NCI-H1930 (cell line): ENCODE measurements at places on chromosomes 1 and 21.

GRCh38 chr21:26794597-26795411 is 50.4 kb downstream of the ADAMTS1 start:
- no peak for DNase-seq

GRCh38 chr1:151156515-151156819 is at the start of gene TNFAIP8L2:
TSS of gene TNFAIP8L2 (plus strand) at chr1:151156649. CDS start at chr1:151158698, 2,049 bp downstream.
- no peak for DNase-seq

- DNase-seq = peak; percentile 62
Observed at GRCh38 chr1:40508375-40509341, at the start of gene EXO5. TSS of gene EXO5 (plus strand) at chr1:40508767. CDS start at chr1:40514545, 5,778 bp downstream.

GRCh38 chr1:54750596-54750995 is 13.7 kb downstream of the PARS2 start:
- DNase-seq = no peak

- no peak for DNase-seq
Observed at GRCh38 chr1:165375623-165376022, 19.1 kb upstream of the LMX1A start.

DNA sequence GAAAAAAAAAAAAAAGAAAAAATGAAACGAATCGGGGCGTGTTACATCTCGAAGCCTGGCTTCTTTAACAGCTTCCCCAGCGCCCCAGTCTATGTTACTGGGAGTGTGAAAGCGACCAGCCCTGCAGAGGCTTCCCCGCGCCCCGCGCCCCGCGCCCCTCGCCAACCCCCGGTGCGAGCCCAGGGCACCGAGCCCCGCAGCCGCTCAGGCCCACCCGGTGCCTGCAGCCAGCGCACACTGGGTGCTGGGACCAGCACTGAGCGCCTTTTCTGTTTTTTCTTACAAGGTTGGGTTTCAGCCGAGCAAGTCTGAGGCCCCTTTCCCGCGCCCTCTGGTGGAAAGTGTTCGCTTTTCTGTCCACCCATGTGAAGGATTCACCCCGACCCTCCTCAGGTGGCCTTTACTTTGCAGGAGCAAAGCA is 42.1 kb upstream of the ZNF496 start:
- no peak for DNase-seq

- no peak for DNase-seq
Observed at GRCh38 chr21:25313829-25314228, 293.5 kb downstream of the MRPL39 start.

- DNase-seq = no peak
Observed at GRCh38 chr1:68438310-68438709, 11.4 kb downstream of the RPE65 start.

- DNase-seq = no peak
Observed at GRCh38 chr1:21921100-21921875, 15.8 kb downstream of the HSPG2 start.

DNA sequence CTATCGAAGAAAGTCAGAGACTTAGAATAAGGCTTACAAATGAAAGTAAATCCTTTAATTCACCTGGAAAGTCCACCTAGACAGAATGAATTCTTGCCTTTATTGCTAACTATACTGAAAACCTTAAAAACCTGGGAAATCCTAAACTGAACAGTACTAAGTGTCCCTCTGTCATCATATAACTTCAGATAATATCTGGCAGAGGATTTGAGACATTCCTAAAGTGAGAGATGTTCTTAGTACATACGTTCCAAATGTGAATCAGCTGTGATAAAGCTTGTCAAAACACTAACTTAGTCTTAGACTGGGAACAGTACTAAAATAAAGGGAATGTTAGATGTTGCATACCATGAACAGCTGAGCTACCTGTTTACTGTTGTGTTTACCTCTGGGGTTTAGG is 121.7 kb downstream of the TNFSF18 start:
- DNase-seq = no peak

DNA sequence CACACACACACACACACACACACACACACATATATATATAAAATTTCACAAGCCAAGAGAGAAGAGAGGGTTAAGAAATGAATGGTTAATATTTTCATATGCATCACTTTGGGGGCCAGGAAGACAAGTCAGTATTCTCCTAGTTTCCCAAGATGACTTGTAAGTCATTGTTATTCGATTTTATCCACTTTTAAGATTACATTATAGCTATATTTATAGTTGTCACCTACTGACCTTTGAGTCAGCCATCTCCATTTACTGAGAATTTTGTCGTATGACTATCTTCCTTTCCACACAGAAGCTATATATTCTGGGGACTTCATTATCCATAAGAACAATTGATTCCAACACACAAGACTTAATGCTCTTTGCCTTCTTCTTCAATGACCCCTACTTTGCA is 8.9 kb downstream of the LYST start:
- DNase-seq = no peak

- no peak for DNase-seq
Observed at GRCh38 chr1:59973719-59974118, 47.1 kb upstream of the CYP2J2 start.

DNA sequence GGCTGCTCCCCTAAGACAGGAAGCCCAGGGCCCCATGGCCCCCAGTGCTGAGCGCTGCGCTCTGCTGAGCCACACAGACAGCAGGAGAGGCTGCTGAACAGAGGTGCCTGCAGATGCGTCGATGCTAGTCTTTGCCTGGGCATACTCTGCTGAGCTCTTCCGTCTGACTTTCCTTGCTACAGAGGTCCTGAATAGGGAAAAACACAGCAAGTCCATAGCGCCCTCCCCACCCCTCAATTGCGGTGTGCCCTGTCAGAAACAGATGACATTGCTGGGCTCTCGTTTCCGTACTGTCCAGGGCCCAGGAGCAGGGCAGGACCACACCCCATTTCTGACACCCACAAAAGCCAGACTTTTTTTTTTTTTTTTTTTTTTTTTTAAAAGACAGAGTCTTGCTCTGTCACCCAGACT is 252.5 kb downstream of the SDCCAG8 start:
- DNase-seq = no peak

- DNase-seq = no peak
Observed at GRCh38 chr1:230391776-230392535, 34.2 kb downstream of the PGBD5 start.

- DNase-seq = no peak
Observed at GRCh38 chr1:15758953-15759661, 512 bp downstream of the FBLIM1 start.

DNA sequence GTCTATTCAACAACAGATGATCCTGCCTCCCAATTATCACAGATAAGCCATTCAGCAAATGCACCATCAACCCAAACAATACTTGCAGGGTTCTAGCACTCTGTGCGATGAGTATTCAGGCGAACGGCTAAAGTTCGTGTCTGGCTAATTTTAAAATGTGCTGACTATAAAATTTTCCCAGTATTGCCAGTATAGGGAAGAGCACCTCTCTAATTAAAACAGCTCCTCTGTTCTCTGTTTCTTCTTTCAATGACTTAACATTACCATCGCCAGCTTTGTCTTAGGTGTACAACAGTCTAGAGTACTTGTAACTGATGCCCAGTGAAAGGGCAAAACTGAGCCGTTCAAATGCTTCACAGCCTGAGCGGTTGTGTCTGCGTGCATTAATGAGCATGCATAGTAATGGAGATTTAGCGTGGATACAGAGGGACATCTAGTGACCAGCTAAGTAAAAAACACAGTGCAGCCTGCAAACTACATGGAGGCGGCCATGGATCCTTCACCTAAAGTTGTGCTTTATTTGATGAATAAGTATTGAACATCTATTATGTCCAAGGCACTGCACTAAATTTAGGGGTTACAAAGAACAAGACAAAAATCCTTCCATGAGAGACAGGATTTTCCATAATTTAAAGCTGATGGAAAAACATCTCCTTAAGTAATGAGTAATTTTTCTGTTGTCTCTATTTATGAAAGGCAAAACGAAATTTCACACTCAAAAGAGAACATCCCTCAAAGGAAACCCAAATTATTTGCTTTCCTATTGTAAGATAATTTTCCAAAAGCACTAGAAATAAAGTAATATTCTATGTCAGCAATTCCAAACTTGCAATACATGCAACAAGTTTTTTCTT is 120.0 kb downstream of the SETD4 start:
- DNase-seq = peak; percentile 42

- DNase-seq = no peak
Observed at GRCh38 chr1:58879464-58879863, 95.6 kb upstream of the JUN start.

DNA sequence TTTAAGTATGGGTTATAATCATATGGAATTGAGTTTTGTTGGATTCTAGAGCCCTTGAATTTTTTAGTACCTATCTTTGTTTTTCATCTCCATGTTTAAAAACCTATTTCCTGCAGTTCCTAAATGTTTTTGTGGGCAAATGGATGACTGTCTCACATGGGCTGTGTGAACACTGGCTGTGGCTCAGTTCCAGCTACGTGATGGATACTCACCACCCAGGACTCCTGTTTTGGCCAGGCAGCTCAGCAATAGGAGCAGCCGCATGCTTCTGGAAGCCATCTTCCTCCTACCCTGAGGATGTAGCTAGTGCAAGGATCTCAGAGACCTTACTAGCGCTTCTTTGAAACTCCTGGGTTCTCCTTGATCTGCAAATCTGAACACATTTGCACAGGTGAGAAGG is 2.8 kb downstream of the REG4 start:
- DNase-seq = no peak

DNA sequence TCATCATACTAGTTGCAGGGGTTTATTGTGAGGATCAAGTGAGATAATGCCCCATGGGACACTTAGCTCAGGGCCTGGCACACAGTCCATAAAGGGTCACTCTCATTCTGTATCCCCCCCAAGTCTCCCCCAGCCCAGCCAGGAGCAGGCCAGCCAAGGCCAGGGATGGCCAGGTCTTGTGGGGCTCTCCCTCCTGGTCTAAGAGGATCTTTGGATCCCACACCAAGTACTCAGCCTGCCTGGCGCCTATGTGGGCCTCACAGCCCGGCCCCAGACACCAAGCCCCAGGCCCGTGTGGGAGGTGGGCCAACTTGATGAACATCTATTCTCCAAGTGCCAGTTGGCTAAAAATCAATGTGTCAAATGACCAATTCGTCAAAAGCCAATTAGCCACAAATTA is 117.8 kb downstream of the GLIS1 start:
- DNase-seq = no peak

- DNase-seq = no peak
Observed at GRCh38 chr1:227808566-227808965, 6.9 kb upstream of the PRSS38 start.

DNA sequence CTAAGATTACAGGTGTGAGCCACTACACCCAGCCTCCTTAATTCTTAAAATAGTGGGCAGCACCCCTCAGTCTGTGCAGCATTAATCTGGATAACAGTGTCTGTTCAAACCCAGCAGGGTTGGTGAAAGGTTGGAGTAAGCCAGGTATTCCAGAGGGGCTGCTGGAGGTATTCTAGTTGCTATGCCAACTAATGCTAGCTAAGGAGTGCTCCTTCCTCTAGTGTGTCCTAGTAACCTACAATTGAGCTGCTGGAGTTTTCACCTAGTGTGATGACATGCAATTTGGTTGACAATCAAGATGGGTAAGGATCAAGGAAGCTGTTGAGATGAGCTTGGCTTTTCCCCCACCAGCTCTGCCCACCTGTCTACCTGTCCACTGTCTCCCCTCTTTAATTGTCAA is 100.2 kb upstream of the IPO9 start:
- DNase-seq = no peak

- no peak for DNase-seq
Observed at GRCh38 chr1:40221977-40222772, 25.6 kb upstream of the TMCO2 start.

- no peak for DNase-seq
Observed at GRCh38 chr1:110612060-110612745, 6.0 kb upstream of the KCNA2 start.

GRCh38 chr1:78427506-78427905 is 63.3 kb upstream of the PTGFR start:
- DNase-seq = no peak

DNA sequence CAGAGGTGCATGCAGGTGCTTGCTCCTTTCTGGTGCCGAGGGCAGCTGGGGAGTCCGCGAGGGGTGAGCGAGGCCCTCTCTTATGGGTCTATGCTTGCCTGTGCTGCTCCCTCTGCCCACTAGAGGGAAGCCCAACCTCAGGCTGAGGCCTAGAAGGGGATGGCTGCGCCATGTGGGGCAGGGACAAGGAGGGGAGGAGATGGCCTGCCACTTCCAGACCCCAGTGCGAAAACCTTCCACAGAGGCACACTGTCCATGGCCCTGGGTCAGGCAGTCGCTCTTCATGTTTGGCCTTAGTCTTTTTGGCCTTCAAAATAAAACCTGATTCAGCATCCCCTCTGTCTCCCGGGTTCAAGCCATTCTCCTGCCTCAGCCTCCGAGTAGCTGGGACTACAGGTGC is 14.0 kb downstream of the RHBG start:
- DNase-seq = peak; percentile 54

DNA sequence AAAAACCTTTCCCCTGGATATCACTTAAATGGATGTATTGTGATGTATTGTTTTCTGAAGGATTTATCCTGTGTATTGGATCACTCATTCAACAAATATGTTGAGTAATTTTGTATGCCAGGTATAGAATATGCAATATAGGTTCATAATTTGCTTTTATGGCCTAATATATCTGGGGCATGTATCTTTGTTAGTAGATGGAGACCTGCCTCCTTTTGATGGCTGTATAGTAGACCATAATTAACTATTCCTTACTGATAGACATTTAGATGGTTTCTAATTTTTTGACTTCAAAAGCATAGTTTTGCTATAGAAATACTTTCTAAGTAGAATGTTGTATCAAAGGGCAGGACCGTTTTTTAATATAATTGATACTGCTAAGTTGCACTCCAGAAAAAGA is 8.6 kb downstream of the RBBP4 start:
- DNase-seq = no peak

DNA sequence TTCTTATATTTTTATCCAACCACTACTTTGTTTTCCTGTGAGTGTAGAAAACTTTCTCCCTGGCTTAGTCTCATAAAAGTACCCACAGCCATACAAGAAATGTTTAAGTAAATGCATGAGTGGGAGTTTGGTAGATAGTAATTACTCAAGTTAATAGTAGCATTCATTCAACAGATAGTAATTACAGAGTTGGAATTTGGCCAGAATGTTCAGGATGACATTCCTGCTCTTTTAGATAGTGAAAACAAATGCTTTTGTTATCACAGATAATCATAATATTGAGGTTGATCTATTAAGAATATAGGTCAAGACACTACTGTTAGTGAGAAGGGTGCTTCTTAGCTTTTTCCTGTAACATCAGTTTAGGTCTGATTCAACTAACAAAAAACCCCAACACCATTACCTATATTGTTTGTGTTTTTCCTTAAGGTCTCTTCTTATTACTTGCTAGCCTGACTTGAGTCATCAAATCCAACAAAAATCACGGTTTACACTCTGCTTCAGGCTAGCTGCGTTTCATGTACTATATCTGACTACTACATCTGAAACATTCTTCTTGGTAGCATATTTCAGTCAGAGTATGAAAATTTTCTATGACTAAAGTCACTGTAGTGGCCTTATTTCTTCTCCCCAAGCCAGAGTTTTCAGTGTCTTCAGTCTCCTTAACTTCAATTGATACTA is 163.7 kb downstream of the HS2ST1 start:
- DNase-seq = no peak

GRCh38 chr1:17212487-17213121 is 7.7 kb downstream of the PADI1 start:
- DNase-seq = no peak

- DNase-seq = no peak
Observed at GRCh38 chr1:54109129-54110090, 43.4 kb downstream of the CDCP2 start.
